ENCODE measurements at places on chromosomes 6 and 20.

- DNase-seq, result no peak
These were observed 142.7 kb upstream of the EXOC2 start for GRCh38 chr6:835476-836160.

DNA sequence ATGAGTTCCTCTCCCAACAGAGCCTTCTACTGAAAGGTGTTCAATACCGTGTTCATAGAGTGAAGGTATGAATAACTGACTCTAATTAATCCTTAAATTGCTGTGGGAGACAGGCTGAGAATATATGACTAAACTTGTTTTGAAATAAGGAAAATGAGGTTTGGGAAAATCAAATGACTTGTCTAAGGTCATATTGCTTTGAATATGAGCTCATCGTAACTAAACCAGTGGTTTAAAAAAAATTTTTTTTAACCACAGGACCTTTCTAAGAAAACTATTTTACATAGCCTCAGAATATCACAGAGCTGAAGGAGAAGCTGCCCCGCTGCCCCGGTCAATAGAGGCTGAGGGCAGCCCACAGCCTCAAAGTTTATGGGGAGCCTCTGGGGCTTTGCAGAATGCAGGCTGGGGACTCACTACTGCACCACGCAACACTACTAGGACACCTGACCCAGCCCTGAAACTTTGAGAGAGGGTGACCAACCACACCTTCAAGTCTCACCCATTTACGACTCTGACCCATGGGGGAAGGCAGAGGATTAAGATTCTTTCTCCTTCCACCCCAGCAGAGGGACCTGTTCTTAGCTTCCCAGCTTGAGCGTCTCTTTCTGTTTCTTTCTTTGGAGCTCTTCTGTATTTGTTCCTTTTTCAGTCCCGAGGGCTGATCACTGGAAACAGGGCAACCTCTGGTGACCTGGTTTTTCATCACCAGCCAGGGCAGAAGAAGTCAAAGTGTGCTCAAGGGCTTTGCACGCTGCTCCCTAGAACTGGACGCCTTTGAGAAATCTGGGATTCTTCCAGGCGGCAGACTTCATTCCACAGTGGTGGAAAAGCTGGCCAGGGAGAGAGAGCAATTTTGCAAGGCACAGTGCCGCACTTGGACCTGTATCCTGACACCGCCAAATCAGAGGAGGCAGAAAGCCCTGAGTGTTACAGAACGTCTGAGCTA, 220.2 kb downstream of the ATXN1 start:
- no peak for DNase-seq

DNA sequence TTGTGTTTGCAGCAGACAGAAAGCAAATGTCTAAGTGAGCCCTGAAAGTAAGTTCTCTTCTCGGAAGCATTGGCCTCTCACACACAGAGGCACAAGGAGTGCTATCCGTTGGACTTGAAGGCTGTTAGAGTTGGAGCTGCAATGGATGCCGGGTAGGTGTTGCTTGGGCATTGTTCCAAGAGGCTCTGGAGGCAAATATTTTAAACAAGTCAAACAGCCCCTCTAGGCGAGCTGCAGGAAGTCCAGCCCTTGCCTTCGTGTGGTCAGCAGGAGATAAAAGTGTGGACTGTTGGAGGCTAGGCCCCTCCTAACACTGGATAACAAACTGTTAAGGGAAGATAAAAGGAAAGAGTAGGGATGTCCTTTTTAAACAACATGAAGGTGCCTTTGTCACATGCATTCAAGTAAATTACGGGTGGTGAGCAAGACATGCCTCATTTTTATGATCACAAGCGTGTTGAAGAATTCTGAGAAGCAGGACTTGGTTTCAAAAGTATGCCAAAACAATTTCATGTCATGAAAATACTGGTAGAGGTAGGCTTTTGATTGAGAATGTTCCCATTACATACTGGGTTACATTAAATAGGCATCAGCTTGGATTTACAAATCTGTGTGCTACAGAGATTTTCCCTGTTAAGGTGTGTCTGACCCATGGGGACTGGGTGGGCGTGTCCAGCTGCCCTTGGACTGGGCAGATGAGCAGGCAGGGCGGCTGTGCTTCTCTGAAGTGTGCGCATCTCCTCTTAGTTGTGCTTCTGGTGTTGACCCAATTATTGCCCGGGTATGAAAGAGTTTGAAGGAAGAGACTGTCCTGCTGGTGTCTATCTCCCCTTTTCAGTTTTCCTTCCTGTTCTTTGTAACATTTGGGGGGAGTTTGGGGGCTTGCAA, 57.5 kb downstream of the RREB1 start:
- no peak for DNase-seq

- DNase-seq, result no peak
These were observed 13.0 kb downstream of the MRS2 start for GRCh38 chr6:24415753-24416152.

DNA sequence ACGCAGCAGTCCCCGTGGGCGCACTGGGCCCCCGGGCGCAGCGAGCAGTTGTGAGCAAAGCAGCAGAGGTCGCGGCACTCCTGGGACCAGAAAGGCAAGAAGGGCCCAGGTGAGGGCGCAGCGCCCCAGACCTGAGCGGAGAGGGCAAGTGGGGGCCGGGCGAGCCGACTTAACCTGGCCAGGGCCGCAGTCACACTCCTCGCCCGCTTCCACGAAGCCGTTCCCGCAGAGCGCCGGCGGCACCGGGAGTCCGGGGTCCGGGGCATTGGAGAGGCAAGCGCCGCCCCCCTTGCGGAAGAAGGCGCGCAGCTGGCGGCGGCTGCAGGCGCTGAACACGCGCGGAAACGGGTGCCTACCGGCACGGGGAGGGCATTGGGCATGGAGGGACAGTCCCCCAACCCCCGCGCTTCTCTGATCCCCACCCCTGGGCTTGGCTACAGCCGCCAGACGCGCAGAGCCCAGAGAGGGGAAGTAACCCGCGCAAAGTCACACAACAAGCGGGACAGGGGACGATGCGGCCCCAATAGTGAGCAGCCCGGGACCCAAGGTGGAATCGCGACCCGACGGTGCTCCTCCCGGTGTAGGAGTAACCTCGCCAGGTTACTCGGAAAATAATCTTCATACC, 9.2 kb downstream of the ADAM33 start:
- DNase-seq, result no peak

- DNase-seq, result no peak
These were observed 21.9 kb upstream of the ZSCAN9 start for GRCh38 chr6:28203201-28203600.

- no peak for DNase-seq
These were observed 83.1 kb downstream of the SYNJ2 start for GRCh38 chr6:158064725-158065251.

DNA sequence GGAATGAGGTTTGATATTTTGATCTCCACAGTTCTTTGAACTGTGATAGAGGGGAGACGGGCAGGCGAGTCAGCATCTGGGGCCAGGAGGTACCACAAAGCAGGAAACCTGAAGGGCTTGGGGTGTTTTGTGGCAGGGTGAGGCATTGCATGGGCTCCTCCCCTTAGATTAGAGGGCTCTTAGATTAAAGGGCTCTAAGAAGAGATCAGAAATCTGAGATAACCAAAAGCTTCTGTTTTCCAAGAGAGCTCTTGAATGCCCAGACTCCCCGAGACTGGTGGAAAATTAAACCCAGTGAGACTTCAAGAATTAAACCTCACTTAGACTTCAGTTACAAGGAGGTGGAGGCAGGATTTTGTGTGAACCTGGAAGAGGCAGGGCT, 2.4 kb upstream of the GPX5 start:
- DNase-seq, result no peak

DNA sequence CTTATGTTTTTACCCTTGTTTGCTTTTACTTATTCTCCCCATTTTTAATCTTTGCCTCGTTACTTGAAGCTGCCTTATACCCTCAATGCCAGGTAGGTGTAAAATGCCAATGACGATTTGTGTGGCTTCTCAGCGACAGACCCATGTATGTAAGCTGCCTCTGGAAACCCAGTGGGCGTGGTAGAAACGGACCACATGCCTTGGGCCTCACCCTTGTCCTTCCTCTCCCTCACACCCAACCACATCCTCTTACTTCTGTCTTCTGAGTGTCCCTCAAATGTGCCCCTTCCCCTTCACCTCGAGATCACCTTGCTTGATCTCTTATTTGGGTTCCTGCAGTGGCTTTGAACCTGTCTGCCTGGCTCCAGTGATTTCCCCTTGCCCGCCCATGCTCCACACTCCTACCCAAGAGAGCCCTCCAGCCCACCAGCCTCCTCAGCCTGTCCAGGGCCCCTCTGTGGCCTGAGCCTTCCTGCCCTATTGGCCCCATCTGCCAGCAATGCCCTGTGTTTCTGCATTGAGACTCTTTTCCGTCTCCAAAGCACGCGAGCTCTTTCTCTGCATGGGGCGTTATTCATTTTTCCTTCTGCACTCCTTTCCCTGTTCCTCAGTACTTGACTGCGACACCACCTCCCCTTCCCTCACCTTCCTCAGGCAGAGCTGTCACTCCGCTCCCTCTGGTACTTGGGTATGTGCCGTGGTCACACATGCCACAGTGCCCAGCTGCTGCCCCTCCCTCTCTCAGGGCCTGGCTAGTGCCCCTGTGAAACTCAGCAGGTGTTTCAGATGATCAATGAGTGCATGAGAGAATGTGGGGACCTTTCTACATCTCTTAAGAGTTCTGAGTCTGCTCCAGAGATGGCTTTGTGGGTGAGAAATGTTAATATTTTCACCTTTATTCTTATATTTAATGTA, 115.4 kb downstream of the SLX4IP start:
- DNase-seq, result no peak

GRCh38 chr20:40949346-40949745, 79.3 kb upstream of the TOP1 start:
- no peak for DNase-seq

GRCh38 chr6:1800845-1801244, 191.1 kb downstream of the FOXC1 start:
- DNase-seq, result no peak

GRCh38 chr6:160363016-160363996, 15.1 kb downstream of the SLC22A3 start:
- DNase-seq, result no peak

DNA sequence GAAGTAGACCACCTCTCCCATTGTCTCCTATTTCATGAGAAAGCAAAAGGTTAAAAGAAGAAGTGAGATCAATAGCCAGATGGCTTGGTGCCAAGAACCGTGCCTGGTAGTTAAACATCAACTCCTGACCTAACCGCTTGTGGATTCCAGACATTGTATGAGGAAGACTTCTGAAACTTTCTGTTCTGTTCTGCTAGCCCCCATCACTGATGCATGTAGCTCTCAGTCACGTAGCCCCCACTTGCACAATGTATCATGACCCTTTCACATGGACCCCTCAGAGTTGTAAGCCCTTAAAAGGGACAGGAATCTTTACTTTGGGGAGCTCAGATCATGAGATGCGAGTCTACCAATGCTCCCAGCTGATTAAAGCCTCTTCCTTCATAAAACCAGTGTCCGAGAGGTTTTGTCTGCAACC, 301.2 kb downstream of the RNGTT start:
- DNase-seq, result no peak

- peak; percentile 32 for DNase-seq
These were observed 82.2 kb downstream of the CDYL start for GRCh38 chr6:4858194-4859015.

- no peak for DNase-seq
These were observed 46.4 kb downstream of the SAMD3 start for GRCh38 chr6:130176378-130176777.

GRCh38 chr6:155341130-155341828, 27.0 kb upstream of the TFB1M start:
- DNase-seq, result no peak

GRCh38 chr20:23820493-23820892, 6.0 kb downstream of the CST2 start:
- no peak for DNase-seq

- no peak for DNase-seq
These were observed 274.7 kb downstream of the TFAP2A start for GRCh38 chr6:10140136-10140535.

GRCh38 chr6:56329271-56330050, 82.1 kb upstream of the COL21A1 start:
- DNase-seq, result no peak

DNA sequence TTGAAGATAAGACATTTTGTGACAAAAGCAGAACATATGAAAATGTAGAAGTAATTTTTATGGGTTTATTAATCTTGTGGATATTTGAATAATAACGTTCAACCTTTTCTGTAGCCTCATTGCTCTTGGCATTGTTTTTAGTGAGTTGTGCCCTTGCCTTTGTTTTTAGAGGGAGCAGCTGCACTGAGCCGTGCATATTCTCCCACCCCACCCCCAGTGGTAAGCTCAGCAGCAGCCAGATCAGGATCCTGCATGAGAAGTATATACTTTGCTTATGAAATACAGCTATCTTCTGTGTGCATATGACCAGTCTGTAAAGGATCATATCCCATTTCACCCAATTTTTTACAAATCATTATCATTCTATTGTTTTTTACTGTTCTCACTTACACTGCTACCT, 184.2 kb downstream of the COL9A1 start:
- no peak for DNase-seq

DNA sequence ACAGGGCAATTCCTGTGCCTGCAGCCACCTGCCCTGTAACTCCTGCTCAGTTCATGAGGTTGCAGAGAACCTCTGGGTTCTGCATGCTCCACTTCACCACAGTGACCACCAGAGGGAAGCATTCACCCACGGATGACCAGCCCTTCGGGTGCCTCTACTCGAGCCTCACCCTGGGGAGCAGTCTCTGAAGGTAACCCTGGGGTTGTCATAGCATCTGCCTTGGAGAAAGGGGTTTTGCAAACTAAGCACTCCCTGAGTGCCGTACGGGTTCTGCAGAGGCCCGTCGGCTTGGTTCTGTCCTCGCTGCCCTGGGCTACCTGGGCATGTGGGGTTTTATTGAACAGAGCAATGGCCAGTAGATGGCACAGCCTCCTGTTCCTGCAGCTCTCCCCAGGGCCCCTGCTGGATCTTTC, 10.2 kb upstream of the CST5 start:
- DNase-seq, result peak; percentile 9

- DNase-seq, result no peak
These were observed 326.1 kb upstream of the CNR1 start for GRCh38 chr6:88492241-88492640.

- DNase-seq, result peak; percentile 49
These were observed 70.3 kb downstream of the PKHD1 start for GRCh38 chr6:52016915-52017748.

GRCh38 chr6:140744659-140745320, 1370.3 kb upstream of the CITED2 start:
- no peak for DNase-seq

DNA sequence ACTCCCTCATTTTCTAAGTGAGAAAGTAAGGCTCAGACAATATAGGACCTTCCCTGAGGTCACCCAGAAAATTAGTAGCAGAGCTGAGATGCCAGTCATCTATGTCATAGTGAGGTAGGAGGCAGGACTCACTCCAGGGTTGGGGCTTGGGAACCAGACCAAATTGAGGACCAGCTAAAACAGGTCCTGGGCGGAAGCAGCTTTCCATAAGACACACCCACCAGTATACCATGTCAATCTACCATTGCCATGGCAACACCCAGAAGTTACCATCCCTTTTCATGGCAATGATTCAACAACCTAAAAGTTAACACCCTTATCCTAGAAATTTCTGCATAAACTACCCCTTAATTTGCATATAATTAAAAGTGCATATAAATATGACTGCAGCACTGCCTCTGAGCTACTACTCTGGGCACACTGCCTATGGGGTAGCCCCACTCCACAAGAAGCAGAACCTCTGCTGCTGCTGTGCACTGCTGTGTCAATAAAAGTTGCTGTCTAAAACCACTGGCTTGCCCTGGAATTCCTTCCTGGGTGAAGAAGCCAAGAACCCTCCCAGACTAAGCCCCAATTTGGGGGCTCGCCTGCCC, 30.3 kb upstream of the OCSTAMP start:
- no peak for DNase-seq

- DNase-seq, result no peak
These were observed 183.2 kb downstream of the HIVEP2 start for GRCh38 chr6:142761756-142762155.
